Stimulated activated CD8-positive, alpha-beta memory T cell treated with anti-CD3 and anti-CD28 coated beads, Interleukin-2, amount 100 ng/mL, for 1 hour (primary cell): ENCODE measurements at places on chromosomes 6 and 20.

DNA sequence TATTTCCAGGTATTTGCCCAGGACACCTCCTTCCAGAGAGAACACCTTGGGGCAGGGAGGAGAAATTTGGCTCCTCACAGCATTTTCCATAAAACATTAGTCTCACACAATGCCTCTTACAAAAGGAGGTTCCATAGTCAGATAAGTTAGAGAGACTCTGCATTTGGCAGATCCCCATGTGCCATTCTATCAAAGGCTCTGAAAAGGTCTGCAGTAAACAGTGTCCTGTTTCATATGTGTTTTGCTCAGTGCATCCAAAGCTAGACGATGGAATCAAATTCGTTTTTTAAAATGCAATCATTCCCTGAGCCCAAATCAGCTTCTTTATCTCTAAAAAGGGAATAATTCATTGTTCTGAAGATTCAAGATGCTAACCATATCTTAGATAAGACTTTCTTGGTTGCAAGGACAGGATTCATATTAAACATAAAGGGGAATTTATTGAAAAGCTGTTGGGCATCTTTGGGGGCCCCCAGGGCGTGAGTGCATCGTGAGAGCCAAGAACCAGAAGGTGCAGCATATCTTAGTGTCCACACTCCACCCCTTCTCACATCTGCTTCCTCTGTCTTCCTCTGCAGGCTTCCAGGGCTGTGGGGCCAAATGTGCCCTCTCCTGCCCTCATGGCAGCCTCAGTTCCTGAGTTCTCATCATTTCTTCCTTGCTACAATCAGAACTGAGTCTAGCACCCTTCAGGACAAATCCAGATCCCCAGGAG, 41.4 kb upstream of the MLN start:
- DNase-seq, result no peak

DNA sequence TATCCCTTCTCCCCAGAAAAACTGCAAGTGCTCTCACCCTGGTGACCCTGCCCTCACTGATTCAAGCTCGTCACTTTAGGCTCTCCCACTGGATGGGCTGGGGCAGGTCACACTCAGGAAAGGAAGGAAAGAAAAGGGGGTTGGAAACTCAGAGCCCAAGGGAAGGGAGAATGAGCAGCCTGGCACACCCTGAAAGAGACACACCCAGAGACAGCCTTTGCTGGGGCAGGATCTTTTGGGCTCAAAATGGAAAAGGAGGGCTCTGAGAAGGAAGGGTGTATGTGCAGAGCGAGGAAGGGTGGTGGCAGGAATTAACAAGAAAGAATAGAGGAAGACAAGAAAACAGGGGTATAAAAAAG, 2.5 kb downstream of the PPP1R18 start:
- no peak for DNase-seq

- DNase-seq, result no peak
Measured at GRCh38 chr20:17856024-17856564, 112.5 kb downstream of the SNX5 start.

GRCh38 chr20:11287126-11287525, 613.3 kb upstream of the JAG1 start:
- DNase-seq, result no peak

GRCh38 chr6:25660512-25660911, 8.5 kb downstream of the SCGN start:
- no peak for DNase-seq

- no peak for DNase-seq
Measured at GRCh38 chr6:133315811-133316210, 74.7 kb downstream of the EYA4 start.

DNA sequence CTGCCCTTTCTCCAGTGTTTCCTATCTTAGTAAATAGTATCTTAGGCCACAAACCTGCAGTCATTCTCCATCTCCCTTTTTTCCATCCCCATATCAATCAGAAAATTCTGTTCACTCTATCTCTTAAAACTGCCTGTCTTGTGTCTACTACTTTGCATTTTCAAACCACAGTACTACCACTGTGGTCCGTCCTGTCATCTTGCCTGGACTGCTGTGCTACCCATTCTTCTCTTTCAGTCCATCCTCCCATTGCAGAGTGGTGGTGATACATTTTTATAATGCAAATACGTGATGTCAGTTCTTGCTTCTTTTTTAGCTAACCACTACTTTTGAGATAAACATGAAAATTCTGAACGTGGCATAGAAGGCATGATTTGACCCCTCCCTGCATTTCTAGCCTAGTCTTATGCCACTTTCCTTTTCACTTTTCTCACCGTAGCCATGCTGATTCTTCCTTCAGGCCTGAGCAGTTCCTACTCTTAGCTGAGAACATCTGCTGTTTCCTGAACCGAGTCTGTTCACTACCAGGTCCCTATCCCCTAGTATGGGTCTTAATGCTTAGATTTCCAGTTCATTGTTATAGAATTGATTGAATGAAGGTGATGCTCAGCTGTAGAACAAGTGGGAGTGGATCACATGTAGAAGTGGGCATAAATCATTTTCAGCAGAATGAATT, 13.8 kb downstream of the TBPL1 start:
- no peak for DNase-seq

DNA sequence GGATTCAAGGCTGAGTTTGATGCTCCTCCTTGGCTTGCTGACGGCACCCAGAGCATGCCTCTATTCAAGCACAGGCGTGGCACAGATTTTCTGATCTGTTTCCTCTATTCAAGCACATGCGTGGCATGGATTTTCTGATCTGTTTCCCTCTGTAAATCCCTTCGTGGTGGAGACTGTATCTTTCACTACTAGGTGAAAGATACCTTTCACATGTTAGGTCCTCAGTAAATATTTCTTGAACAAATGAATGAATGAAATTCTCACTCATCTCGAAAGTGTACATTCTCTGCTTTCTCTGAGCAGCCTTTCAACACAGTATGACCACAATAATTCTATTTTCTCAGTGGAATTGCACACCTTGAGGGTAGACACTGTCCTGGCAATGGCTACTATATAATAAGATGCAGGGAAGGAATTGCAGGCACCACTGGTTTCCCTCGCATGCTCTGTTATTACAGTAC, 72.6 kb upstream of the F13A1 start:
- DNase-seq, result no peak

DNA sequence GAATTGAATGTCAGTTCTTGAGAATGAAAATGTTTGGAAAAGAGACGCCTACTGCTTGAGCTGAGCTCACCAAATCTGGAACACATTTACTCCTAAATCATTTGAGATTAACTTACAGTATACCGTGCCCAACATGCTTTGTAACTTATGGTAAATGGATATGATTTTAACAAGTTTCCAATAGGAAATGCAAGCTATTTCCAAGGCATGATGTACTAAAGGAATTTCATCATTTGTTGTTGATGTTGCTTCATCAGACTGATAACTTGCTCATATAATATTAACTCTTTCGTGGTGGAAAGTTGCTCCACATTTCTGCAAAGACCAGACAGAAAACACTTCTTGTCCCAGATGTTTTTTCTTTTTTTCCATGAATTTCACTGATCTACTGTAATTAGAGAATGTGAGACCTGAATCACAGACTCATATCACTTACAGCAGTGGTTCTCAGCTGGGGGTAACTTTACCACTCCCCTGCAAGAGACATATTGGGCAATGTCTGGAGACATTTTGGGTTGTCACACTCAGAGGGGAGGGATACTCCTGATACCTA, 116.6 kb upstream of the TRAF3IP2 start:
- no peak for DNase-seq

DNA sequence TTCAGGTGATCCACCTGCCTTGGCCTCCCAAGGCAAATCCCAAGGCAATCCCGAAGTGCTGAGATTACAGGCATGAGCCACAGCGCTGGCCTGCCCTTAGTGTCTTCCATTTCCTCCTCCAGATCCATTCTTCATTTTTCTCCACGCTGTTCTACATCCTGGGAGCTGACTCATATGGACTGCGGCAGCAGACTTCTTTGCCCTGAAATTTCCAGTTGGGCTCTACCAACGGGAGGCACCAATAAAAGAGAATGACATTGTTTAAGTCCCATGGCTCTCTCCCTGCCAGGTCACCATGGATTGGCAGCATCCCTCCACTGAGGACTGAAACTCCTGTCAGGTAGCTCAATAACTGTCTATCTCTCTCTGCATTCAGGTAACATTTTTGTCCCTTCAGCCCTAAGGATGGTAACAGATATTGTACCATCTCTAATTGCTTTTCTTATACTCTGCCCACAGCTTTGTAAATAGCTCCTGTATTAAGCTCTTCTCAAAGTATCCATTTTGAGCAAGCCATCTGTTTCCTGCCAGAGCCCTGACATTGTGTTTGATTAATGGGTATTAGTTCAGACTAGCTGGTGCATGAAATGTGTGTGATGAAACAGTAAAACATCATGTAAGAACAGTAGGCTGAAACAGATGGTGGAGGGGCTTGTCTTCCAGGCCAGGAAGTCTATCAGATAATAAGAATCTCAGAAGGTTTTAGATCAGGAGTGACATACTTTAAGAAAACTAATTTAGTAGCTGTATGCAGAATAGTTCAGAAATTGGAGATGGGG, 3.6 kb downstream of the TBCC start:
- no peak for DNase-seq

DNA sequence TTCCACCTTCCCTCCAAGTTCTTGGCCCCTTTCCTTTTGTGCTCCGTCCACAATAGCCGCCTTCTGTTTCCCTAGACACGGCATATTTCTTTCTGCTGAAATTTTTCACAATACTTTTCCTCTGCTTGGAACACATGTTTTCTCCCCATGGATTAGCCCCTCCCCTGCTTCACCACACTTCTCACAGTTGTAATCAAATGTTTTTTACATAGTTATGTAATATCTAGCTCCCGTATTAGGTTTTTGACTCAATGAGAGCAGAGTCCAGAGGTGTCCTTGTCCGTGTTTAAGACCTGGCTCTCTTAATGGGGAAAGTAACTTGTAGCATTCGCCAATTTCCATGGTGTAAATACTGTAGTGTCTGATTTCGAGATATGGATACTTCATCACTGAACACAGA, 34.7 kb downstream of the PLCB1 start:
- no peak for DNase-seq

GRCh38 chr6:131724114-131724513, 13.3 kb upstream of the CTAGE9 start:
- DNase-seq, result no peak

DNA sequence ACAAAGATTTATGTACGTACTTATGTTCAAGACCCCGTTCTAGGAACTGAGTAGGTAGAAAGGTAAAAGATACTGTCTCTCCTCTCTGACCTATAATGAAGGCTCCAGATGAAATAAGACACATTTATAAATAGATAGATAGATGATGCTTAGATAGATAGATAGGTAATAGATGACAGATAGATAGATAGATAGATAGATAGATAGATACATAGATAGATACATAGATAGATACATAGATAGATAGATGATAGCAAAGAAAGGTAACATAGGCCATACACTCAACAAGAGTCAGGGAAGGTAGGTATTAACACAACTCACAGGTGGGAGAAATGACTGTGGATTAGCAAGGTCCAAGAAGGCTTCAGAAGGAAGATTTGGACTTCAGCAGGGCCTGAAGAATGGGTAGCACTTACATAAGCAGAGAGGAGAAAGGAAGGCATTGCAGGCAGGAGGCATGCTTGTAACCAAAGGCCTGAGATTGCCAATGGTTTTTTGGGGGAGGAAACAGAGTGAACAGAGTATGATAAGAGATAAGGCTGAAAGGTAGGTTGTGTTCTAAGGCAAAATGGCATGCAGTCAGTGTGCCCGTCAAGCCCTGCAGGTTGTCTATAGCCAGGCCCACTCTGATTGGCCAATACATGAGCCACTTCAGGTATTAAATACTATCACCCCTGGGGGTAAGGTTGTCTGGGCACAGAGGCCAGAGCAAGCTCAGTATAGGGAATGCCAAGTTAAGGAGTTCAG, 7.7 kb upstream of the MYB start:
- no peak for DNase-seq

DNA sequence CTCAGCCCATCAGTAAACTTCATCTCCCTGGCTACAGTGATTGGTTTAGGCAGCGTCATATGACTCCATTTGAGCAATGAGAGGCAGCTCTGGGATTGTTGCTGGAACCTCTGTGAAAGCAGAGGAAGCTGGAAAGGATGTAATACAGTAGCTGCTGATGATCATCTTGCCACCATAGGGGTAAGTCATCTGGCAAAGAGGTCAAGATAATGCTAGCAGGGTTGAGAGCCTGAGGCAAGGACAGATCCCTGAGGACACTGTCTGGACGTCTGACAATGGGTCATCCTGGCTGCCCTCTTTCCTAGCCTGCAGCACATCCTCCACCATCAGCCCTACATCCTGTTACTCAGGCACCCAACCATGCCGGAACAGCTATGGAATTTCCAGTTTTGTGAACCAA, 25.5 kb upstream of the FKBP1A start:
- DNase-seq, result no peak

DNA sequence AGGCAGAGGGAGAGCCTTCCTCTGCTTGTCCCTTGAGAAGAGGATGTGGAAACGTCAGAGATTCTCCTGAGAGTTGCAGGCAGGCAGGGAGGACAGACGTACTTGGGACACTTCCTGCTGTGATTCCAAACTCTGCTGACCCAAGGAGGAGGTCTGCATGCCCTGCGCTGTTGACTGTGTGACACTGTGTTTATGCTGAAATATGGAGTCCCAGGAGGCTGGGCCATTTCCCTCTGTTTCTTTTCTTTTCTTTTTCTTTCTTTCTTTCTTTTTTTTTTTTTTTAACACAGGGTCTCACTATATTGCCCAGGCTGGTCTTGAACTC, 63.5 kb upstream of the BHLHE23 start:
- DNase-seq, result no peak

GRCh38 chr6:38033442-38033982, 214.0 kb downstream of the ZFAND3 start:
- no peak for DNase-seq

DNA sequence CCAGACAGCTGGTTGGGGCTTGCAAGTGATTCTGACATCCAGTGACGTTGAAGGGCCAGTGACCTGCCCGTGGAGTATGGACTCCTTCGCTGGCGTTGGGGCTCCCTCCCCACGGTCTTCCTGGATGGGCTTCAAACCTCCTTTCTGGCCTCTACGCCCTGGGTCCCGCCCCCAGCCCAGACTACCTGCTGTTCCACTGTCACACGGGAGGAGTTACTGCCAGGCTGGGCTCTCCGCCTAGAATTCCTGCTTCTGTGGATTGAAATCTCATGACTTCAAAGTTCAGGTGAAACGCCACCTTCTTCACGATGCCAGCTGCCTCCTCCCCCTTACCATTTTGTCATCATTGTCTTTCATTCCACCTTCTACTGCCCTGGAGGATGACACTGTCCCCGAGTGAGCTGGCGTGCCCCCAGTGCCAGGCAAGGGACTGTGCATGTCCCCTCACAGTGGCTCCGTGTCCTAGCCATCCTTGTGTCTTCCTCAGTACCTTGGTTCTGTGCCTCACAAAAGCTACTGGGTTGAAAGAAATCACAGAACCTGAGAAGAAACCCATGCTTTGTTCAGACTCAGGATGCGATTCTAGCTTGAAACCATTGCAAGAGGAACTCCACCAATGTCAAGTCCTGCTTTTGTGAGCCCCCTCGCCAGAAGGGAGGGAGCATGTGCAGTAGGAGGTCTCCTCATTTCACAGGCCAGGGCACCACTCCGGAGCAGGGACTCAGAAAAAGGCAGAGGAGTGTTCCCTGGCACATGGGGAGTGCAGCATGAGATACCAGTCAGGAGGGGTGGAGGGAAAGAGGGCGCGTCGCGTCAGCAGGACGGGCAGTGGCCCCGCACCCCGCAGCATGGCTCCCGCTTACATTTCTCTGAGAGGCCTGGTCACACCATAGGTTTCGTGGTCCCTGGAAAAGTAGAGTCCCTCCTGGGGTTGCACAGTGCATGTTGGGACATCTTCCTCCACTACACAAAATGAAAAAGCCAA, 11.0 kb upstream of the IRF4 start:
- DNase-seq, result no peak

- DNase-seq, result no peak
Measured at GRCh38 chr6:144667532-144668503, 382.7 kb downstream of the UTRN start.
